Right atrium auricular region (tissue), 2 donors: ENCODE measurements at places on chromosomes 13 and 19.

DNA sequence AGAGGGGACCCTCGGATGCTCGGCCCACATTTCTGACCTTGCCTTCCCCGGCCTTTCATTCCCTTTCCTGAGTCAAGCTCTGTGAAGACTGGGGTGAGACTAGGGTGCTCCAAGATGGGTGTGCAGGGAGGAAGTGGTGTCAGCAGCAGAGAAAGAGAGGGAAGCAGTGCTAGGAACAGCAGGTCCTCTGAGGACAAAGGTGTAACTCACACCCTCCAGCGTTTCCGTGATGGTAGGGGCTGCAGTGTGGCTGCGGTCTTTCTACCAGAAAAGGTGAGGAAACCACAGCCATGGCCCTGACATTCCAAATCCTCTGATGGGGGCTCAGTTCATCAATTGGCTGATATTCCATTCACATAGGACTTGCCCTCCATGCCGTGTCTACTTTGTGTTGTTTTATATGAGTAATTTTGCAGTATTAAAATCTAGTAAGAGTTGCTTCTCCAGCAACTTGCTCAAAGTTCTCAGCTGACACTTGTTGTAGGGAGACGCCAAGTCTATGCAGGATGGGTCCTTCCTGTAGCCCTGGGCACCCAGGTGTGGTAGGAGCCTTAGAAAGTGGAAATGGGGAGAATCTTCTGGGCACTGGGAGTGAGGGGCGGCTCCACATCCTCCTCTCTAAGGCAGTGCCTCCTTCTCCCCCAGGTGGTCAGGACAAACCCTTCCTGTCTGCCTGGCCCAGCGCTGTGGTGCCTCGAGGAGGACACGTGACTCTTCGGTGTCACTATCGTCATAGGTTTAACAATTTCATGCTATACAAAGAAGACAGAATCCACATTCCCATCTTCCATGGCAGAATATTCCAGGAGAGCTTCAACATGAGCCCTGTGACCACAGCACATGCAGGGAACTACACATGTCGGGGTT, 1.6 kb downstream of the KIR3DL1 start:
- no peak for DNase-seq
- no peak overlapping the region for H3K4me3 ChIP-seq
- no peaks in the 10 kb centered on the region for H3K4me1 ChIP-seq
- H3K27ac ChIP-seq: no peak overlapping the region

DNA sequence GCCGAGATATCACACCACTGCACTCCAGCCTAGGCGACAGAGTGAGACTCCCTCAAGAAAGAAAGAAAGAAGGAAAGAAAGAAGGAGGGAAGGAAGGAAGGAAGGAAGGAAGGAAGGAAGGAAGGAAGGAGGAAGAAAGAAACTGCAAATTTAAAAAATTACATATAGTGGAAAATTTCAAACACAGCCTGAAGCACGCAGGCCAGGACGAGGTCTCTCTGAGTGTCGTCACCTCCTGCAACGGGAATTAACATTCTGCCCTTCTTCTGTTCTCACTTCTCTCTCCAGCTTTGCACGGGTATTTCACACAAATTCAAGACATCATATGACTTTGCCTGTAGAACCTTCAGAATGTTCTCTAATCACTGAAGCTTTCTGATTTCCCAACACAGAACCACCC, 108.2 kb downstream of the GNG7 start:
- no peaks in the 10 kb centered on the region for H3K36me3 ChIP-seq
- no peak overlapping the region for H3K4me3 ChIP-seq
- peaks cover 3% of the 10 kb centered on the region for H3K4me1 ChIP-seq
- DNase-seq: no peak

DNA sequence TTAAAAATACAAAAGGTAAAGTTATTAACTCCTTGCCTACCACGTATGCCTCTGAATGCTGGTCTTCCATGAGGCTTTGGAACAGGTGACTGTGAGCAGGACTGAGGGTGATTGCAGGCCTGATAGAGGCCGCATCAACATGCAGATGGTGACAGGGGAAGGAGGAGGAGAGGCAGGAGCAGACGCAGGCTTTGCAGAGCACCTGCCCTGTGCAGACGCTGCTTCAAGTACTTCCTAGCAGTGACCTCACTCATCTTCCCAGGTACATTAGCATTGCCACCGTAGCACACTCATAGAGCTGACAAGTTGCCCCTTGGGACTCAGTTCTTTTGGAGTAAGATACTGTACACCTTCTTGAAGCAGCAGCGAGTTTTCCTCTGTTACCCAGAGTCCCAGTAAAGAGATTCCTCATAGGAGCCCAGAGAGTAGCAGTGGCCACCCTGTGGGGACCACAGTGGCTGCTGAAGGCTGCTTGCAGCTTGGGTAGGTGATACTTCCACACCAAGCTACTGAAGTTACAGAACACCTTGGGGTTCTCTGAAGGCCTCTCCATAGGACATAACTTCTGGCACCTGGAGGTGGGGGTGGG, 56.0 kb downstream of the ZNF536 start:
- no peak overlapping the region for H3K4me3 ChIP-seq
- no peaks in the 10 kb centered on the region for H3K4me1 ChIP-seq
- no peak overlapping the region for H3K27ac ChIP-seq
- H3K27me3 ChIP-seq: no peaks in the 10 kb centered on the region
- peak; percentile 28 for DNase-seq
- H3K36me3 ChIP-seq: no peaks in the 10 kb centered on the region

DNA sequence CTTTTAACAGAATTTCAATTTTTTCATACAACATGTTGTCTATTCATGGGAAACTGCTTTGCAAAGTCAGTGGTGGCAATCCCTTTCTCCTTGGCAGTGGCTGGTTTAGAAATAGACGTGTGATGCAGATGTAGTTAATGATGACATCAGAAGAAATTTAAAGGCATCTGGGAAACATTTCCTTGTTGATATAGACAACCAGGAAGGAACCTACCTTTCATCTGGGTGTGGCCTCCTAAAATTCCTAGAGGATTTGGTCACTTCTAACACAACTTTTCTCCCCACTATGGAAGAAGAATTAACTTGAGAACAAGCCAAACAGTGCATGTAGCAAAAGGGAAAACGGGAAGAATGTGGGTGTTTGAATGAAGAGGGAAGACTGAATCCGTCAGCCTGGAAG, 102.8 kb downstream of the EFNB2 start:
- H3K4me3 ChIP-seq: no peak overlapping the region
- H3K27me3 ChIP-seq: no peaks in the 10 kb centered on the region
- no peak for DNase-seq
- no peak overlapping the region for H3K27ac ChIP-seq

- no peak for DNase-seq
- H3K4me1 ChIP-seq: no peaks in the 10 kb centered on the region
- H3K27ac ChIP-seq: no peak overlapping the region
- no peaks in the 10 kb centered on the region for H3K27me3 ChIP-seq
Observed at GRCh38 chr19:28224441-28224840, 988.5 kb downstream of the UQCRFS1 start.

- peak within 1 kb of the TSS; percentile 100 for H3K27ac ChIP-seq
- peaks cover 11% of the 10 kb centered on the region for H3K36me3 ChIP-seq
- peaks cover 78% of the 10 kb centered on the region for H3K4me1 ChIP-seq
- peak within 1 kb of the TSS; percentile 97 for H3K4me3 ChIP-seq
- no peaks in the 10 kb centered on the region for H3K27me3 ChIP-seq
Observed at GRCh38 chr19:49640113-49640898, at the start of gene RRAS. Gene RRAS (minus strand): TSS chr19:49640143. CDS start chr19:49640098, 45 bp downstream.

DNA sequence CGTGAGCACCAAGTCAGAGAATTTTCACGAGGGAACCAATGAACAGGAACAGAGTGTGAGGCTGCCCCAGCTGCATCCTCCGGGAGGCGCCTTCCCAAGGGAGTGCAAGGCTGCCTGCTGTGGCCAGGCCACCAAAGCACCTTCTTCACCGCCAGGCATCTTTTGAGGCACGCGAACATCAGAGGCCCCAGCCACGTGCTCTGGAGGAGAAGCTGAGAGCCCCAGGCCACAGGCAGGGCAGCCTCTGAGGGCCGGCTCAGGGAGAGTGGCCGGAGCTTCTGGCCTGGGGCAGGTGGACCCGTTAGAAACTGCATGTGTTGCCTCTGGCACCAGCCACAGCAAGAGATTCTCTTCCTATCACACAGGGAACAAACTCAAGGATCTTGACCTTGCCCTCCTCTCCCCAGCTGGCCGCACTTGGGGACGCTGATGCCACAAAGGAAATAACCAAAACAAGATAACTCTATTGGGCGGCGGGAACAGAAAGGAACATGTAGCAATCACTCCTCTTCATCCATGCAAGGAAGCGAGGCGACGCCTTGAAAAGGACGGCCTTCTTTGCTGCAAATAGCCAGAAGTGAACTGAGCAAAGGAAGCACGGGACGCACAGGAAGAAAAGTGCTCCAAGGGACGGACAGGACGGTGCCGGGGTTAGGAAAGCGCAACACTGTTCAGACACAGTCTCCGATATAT, 19.9 kb downstream of the GAS6 start:
- no peaks in the 10 kb centered on the region for H3K27me3 ChIP-seq
- H3K36me3 ChIP-seq: peaks cover 28% of the 10 kb centered on the region
- no peak for DNase-seq
- peak overlapping the region; percentile 59 for H3K27ac ChIP-seq

GRCh38 chr19:55669418-55670279, 5.4 kb upstream of the EPN1 start:
- no peak for DNase-seq
- H3K27me3 ChIP-seq: no peaks in the 10 kb centered on the region
- no peak overlapping the region for H3K27ac ChIP-seq

GRCh38 chr13:49351871-49352270, 92.0 kb downstream of the CAB39L start:
- no peak overlapping the region for H3K4me3 ChIP-seq
- no peaks in the 10 kb centered on the region for H3K36me3 ChIP-seq
- no peaks in the 10 kb centered on the region for H3K4me1 ChIP-seq
- DNase-seq: no peak
- no peaks in the 10 kb centered on the region for H3K27me3 ChIP-seq

GRCh38 chr13:107271227-107271626, 703.3 kb upstream of the ARGLU1 start:
- no peaks in the 10 kb centered on the region for H3K4me1 ChIP-seq
- H3K4me3 ChIP-seq: no peak overlapping the region
- no peaks in the 10 kb centered on the region for H3K36me3 ChIP-seq
- DNase-seq: no peak
- H3K27ac ChIP-seq: no peak overlapping the region

GRCh38 chr13:98619556-98619955, 42.6 kb upstream of the STK24 start:
- no peak overlapping the region for H3K27ac ChIP-seq
- no peak for DNase-seq
- H3K36me3 ChIP-seq: no peaks in the 10 kb centered on the region
- no peaks in the 10 kb centered on the region for H3K27me3 ChIP-seq

GRCh38 chr13:94967183-94968039, 255.1 kb upstream of the SOX21 start:
- H3K27ac ChIP-seq: no peak overlapping the region
- H3K27me3 ChIP-seq: peaks cover 12% of the 10 kb centered on the region
- no peak overlapping the region for H3K4me3 ChIP-seq
- H3K4me1 ChIP-seq: no peaks in the 10 kb centered on the region

- DNase-seq: no peak
- H3K4me3 ChIP-seq: no peak overlapping the region
- H3K27me3 ChIP-seq: no peaks in the 10 kb centered on the region
- no peaks in the 10 kb centered on the region for H3K4me1 ChIP-seq
- no peaks in the 10 kb centered on the region for H3K36me3 ChIP-seq
Observed at GRCh38 chr13:66195238-66195637, 1034.9 kb downstream of the PCDH9 start.

- H3K27me3 ChIP-seq: no peaks in the 10 kb centered on the region
- H3K4me1 ChIP-seq: no peaks in the 10 kb centered on the region
- no peaks in the 10 kb centered on the region for H3K36me3 ChIP-seq
- no peak overlapping the region for H3K27ac ChIP-seq
- no peak for DNase-seq
Observed at GRCh38 chr13:105336706-105337576, 1198.5 kb downstream of the EFNB2 start.

DNA sequence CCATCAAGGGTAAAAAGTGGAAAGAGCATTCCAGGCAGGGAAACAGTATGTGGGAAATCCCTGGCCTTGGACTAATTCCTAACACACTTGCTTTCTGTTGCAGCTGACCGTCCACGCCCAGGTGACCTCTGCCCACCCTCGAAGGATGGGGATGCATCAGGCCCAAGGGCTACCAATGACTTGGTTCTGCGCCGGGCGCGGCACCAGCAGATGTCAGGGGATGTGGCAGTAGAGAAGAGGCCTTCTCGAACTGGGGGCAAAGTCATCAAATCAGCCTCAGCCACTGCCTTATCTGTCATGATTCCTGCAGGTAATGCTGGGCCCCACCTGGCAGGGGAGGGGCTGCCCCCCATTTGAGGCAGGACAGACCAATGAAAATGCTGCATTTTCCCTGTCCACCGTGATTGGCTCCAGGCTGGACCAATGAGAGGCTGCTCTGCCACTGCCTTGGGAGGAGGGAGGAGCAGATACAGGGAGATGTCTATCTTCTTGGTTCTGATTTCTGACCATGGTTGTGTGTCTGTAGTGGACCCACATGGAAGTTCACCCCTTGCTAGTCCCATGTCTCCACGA, 12.6 kb downstream of the DNASE2 start:
- H3K27me3 ChIP-seq: no peaks in the 10 kb centered on the region
- H3K4me1 ChIP-seq: peaks cover 12% of the 10 kb centered on the region
- DNase-seq: no peak
- H3K36me3 ChIP-seq: no peaks in the 10 kb centered on the region
- H3K27ac ChIP-seq: no peak overlapping the region

GRCh38 chr19:18861235-18861634, 29.5 kb downstream of the UPF1 start:
- no peak for DNase-seq
- no peaks in the 10 kb centered on the region for H3K27me3 ChIP-seq
- H3K36me3 ChIP-seq: peaks cover 97% of the 10 kb centered on the region
- H3K4me3 ChIP-seq: no peak overlapping the region
- H3K27ac ChIP-seq: no peak overlapping the region

DNA sequence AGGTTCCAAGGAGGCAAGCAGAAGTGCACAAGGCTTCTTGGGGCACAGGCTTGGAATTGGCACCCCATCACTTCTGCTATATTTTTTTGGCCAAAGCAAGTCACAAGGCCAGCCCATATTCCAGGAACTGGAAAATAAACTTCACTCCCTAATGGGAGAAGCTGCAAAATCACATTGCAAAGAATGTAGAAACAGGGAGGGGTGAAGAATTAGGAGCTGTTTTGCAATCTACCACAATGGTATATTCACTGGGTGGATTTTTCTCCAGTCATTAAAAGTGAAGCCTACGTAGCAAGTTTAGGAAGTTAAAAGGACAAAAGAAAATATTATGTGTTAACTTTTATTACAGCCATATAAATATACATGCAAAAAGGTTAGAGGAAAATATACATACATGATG, 464.8 kb downstream of the COG6 start:
- H3K4me1 ChIP-seq: peaks cover 9% of the 10 kb centered on the region
- no peak overlapping the region for H3K4me3 ChIP-seq
- H3K36me3 ChIP-seq: no peaks in the 10 kb centered on the region
- H3K27me3 ChIP-seq: no peaks in the 10 kb centered on the region

DNA sequence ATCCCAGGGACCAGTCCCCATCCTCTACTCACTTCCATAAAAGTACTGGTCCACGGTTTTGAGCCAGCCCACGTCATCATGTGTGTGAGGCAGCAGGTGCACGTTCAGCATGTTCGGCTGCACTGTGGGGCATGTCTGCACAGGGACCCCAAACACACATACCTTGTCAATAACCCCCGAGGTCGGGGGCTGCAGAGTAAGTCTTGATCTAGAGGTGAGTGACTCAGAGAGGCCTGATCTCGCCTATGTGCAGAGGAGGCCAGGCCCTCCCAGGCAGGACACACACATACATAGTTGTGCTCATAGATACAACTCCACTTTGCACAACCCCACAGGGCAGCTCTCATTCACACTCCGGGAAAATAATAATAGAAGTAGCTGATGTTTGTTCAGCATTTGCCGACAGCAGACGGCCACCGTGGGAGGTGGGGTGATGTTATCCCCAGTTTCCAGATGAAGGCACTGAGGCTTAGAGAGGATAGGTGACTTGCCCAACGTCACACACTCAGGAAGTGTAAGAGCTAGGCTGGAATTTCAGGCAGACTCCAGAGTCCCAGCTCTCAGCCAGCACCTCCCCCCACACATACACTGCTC, 774 bp downstream of the MAN2B1 start:
- H3K27me3 ChIP-seq: no peaks in the 10 kb centered on the region
- DNase-seq: no peak
- peak overlapping the region; percentile 96 for H3K4me3 ChIP-seq
